Activated CD8-positive, alpha-beta memory T cell treated with anti-CD3 and anti-CD28 coated beads, Interleukin-2, amount 10 ng/mL, durations not matched to agents 7 days and 5 days (primary cell): ENCODE measurements at places on chromosomes 12 and 14.
A peak's percentile ranks its signal among the peaks of the same experiment; 100 is the strongest.

DNA sequence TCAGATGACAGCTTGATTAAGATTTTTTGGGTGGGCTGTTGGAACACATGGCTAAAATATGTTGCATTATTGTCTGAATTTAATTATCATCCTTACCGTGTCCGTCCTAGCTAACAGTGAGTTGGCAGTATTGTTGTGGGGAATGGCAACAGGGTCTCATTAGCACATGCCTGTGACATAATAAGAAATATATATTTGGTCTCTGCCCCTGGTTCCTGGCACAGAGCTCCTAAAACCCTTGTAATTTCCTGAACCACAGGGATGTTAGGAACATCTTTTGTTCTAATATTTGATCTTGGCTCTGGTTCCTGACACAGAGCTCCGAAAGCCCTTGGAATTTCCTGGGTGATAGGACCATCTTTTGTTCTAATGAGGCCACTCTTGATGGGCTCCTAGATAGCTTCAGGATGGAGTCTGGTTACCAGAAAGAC, 76.0 kb downstream of the SYNE2 start:
- DNase-seq: no peak

DNA sequence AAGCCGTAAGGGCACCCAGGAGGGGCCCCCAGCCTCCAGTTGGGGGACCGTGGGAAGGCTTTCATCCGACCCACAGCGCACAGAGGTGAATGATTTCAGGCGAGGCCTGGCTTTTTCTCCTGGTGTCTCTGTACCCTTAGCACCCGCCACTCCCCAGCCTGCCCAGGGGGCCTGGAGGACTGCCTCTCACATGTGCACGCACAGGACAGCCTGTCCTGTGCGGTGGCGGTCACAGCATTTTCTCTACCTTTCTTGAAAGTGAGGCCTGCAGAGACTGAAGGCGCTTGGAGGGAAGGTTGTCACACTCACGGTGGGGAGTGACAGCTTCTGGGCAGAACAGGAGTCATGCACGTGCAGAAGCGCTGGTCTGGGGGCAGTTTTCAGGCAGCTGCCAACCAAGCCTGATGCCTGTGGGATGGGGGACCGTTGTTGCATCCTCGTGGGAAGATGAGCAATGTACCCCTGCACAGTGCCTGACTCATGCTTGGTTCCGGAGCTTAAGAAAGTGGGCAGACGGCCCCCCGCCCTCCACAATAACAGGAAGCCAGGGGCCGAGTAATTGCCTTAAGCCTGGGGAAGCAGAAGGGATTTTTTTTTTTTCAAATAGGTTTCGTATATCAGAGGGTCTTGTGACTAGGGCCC, 148.1 kb downstream of the TSPAN9 start:
- DNase-seq: no peak

GRCh38 chr14:99538733-99539132, 57.5 kb downstream of the CCNK start:
- no peak for DNase-seq

DNA sequence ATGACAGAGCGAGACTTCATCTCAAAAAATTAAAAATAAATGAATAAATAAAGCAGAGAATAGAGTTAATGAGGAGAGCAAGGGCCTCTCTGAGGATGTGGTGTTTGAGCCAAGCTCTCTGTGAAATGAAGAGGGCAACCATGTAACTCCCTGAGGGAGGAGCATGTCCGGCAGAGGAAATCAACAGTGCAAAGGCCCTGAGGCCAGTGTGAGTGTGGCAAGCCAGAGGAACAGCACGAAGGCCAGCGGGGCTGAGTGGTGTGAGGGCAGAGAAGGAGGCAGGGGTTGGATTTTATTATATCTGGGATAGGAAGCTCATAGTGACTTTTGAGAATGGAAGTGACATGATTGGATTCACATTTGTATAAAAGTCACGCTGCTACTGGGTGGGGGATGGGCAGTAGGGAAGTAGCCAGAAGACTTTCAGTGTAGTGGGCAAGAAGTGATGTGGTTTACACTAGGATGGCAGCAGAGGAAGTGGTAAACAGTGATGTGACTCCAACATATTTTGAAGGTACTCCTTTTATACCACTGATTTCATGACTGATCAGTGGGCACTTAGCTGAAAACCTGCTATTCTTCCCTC, 10.3 kb upstream of the LRP1-AS start:
- DNase-seq: no peak

DNA sequence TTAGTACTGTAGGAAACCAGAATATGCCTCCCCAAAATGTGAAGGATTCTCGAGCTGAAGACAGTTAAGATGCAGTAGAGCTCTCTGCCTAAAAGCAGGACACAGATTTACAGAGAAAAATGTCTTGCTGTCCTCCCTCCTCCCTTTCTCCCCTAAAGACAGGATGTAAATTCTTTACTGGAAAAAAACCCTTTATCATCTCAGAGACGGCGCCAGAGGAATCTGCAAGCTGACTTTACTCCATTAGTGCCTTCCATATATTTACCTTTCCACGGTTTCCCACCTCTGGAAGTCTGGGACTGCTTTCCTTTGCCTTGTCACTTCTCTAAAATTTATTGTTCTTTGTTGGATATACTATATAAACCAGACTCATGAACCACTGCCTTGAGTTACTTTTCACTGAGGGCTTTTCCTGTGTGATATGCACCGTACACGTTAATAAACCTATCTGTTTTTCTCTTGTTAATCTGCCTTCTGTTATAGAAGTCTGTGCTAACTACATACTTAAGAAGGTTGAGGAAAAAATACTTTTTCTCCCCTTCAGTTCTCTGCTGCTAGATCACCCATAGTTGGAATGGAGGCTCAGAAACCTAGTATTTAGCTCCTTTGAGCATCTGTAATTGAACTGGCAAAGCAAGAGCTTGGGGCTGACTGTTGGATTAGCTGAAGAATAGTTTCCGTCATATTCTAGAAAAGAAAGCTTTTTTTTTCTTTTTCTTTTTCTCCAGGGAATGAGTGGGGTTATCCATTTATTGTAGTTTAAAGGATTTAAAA, 99.9 kb downstream of the RAD51B start:
- DNase-seq: no peak

DNA sequence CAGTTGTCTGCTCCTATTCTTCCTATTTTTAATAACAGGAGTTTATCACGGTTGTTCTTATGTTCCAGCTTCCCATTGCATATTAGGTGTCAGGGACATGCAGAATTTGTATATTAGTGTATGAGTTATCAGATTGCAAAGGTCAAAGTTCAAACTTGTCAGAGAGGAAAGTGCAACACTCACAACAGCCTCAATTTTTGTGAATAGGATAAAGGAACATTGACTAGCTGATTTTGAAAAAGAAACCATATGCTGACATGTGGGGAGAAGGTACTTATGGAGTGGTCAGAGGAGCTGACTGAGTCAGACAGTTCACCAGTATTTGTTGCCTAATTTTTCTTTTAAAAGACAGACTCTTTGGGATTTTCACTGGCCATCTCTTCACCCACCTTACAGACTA, 222.1 kb downstream of the C12orf50 start:
- DNase-seq: no peak

- no peak for DNase-seq
These were observed 107.7 kb upstream of the BCAT1 start for GRCh38 chr12:25056486-25057130.

GRCh38 chr14:92425101-92425500, 88.5 kb upstream of the RIN3 start:
- no peak for DNase-seq

DNA sequence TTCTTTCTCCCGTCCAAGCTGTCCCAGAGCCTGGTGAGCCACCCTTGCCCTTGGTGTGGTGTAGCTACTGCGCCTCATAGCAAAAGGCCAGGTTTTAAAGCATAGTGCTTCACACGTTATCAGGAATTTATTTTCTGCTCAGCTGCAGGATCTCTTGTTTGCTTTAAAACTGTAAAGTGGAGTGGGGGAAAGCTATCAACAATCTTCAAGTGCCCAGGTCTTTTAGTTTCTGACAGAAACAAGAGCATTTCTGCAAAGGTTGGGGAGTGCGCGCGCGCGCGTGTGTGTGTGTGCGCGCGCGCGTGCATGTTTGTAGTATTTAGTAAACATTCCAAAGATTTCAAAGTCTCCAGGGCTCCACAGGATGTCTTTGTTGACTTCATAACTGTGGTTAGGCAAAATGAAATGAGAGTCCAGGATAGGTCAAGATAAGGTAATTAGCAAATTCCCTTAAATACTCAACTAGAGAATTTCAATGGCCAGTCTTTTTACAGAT, 45.5 kb downstream of the EML1 start:
- no peak for DNase-seq

GRCh38 chr14:95935228-95935822, 58.7 kb downstream of the TUNAR start:
- no peak for DNase-seq

DNA sequence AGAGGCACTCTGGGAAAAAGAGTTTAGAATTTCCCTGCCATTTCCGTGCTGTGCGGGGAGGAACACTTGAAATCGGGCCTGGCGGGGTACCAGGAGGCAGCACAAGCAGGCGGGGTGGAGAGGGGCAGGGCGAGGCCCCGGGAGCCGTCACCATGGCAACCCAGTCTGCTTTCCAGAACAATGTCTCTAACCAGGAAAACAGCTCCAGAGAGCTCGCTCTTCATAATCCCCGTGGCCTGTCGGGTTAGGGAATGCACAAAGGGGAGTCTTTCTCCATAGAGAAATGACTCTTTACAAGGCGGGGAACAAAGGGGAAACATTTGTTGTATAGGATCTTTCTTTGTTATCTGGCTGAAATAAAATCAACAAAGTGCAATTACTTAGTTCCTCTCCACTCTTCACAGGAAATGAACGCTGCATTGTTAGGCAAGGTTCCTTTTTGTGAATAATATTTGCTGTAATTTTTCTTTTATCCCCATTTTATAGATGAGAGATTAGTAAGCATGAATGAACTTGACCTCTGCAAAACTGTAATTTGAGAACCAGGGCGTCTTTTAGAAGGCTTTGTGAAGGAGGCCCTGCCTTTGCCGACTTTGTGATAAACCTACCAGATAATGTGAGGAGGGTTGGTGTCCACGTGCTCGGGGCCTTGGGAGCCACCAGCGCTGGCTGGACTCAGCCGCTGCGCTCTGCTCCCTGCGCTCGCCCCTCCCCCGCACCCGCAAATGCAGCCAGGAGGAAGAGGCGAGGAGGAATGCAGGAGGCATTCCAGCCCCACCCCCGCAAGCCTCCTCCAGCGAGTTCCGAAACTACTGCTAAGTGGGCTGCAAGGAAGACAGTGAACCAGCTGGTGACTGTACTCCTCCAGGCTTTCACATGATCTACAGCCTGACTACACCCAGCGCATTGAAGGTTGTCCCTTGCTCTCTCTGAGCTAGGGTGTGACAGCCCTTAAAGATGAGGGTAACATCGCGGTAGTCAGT, 105.2 kb upstream of the ATF7IP start:
- DNase-seq: no peak

DNA sequence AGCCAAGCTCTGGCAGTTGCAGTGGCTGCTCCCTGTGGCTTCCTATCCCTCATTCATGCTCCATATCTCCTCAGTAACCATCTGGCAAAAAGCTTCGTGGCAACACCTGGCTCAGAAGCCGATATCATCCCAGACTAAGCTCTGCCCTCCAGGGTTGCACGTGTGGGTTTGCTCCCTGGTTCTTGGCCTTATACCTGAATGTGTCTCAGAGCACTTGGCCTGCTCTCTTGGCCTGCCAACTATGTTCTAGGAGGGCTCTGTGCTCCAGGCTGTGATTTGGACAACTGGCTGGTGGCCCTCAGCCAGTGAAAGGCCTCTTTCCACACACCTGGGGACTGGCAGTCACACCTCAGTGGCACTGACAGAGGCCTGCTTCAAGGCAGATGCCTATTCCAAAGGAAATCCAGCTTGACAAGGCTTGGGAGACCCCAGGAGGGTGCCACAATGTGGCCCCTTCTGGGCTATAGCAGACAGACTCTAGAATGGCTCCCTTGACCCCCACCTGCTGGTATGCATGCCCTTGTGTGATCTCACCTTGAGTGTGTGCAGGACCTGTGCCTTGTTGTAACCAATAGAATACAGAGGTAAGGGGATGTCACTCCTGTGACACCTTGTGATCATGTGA, 10.5 kb downstream of the PLD4 start:
- DNase-seq: no peak

DNA sequence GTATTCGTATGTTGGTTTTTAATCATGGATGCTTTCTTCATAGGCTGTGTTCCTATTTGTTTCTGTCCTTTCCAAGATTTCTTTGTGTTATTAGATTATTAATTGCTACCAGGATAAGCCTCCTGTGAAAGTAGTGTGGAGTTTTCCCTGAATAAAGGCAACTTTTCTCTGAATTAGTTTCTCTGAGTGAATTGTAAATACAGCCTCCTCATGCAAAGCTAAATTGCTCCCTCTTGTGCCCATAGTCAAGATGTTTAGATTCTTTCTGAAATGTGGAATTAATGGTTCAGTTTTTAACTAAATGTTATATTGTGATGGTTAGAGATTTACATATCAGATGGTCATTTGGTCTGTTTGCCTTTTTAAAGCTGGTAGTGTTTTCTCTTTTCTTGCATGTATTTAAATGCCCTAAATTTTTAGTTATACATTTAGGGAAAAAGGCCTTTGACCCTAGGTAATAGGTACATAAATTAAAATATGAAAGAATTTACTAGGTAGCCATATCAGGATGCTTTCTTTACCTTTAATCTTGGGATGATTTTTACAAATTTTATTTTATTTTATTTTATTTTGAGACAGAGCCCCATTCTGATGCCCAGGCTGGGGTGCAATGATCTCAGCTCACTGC, 8.9 kb downstream of the APAF1 start:
- DNase-seq: no peak

DNA sequence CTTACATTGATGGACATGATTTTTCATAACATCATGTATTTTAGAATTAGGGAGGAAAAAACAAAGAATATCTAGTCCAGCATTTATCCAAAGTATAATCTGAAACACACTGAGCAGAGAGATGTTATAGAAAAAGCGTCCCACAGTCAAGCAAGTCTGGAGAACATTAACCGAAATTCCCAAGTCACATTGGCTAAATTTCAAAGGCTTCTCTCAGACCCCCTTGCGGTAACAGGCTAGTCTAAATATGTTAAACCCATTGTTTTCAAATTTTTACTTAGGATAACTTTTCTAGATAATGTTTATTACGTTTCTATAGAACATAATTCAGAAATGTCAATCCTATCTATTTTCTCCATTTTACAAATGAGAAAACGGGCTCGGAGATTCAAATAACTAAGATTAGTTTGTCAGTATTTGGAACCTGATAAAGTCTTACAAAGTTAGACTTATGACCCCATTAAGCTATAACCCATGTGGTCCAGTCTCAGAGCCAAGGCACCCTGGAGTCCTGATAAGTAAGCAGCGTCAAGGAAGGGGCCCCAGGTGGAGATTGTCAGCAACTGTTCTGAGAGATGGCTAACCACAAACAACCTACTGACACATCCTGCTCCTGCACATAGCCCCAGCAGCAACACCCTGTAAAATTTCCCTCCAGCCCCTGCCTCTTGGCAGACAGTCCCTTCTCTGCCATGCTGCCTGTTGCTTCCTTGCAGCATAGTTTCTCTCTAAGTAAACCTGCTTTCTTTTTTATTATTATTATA, 220.6 kb upstream of the TMEM260 start:
- peak; percentile 61 for DNase-seq
